ENCODE measurements at places on chromosomes 2 and 18.

- no peak for DNase-seq
Observed at GRCh38 chr2:25337276-25337675, 4.4 kb downstream of the DNMT3A start.

- DNase-seq: no peak
Observed at GRCh38 chr2:20211420-20211819, 13.5 kb downstream of the SDC1 start.

GRCh38 chr2:181253438-181253837 lies 203.7 kb upstream of the ITGA4 start:
- DNase-seq: no peak

DNA sequence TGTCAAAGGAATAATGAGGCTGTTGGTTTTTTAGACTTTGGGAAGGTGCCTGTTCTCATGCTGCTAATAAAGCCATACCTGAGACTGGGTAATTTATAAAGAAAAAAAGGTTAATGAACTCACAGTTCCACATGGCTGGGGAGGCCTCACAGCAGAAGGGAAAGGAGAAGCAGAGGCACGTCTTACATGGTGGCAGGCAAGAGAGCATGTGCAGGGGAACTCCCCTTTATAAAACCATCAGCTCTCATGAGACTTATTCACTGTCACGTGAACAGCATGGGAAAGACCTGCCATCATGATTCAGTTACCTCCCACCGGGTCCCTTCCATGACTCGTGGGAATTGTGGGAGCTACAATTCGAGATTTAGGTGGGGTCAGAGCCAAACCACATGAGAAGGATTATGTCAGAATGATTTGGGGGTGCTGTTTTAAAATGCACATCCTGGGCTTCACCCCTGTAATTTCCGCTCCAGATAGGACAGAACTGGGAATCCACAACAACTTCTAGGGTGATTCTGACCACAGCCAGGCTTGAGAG lies 37.8 kb downstream of the TCF7L1 start:
- DNase-seq: no peak

DNA sequence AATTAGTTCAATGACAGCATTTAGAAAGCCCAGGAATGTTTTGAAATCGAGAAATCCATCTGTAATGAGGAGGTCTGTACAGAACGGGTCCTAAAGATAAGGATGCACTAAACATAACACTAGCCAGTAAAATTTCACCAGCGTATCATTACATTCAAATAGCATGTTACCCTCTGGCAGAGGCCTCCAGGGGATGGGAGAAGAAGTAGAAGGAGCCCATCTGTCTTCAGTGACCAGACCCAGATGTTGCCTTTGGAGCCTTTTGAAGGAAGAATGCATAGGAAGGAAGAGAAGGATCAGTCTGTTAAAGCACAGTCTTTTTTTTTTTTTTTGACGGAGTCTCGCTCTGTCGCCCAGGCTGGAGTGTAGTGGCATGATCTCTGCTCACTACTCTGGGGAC lies 86.1 kb upstream of the BCL2L11 start:
- DNase-seq: no peak

GRCh38 chr2:238320648-238321281 lies 447 bp downstream of the TRAF3IP1 start:
- DNase-seq: no peak

DNA sequence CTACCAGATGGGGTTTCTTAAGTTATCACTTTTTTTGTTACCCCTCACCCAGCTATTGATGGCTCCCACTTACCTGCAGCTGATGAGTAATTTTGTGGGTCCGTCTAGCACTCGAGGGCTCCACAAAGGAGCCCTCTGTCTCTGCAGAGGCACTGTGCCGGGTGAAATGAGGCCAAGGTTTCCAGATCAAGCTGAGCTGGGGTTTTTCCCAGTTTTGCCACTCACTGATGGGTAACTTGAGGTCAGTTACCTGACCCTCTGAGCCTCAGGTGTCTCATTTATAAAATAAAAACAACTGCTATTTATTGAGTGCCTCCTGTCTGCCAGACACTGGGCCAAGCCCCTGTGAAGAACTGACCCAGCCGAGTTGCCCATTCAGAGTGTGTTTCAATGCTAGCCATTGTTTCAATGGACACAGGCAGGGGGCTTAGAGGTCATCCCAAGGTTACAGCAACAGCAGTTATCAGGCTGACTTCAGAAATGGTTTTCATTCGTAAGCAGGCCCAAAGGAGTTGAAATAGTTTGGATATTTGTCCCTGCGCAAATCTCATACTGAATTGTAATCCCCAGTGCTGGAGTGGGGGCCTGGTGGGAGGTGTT lies 192.9 kb downstream of the NCK2 start:
- DNase-seq: no peak

- DNase-seq: no peak
Observed at GRCh38 chr18:31996007-31996406, 22.6 kb upstream of the RNF125 start.

DNA sequence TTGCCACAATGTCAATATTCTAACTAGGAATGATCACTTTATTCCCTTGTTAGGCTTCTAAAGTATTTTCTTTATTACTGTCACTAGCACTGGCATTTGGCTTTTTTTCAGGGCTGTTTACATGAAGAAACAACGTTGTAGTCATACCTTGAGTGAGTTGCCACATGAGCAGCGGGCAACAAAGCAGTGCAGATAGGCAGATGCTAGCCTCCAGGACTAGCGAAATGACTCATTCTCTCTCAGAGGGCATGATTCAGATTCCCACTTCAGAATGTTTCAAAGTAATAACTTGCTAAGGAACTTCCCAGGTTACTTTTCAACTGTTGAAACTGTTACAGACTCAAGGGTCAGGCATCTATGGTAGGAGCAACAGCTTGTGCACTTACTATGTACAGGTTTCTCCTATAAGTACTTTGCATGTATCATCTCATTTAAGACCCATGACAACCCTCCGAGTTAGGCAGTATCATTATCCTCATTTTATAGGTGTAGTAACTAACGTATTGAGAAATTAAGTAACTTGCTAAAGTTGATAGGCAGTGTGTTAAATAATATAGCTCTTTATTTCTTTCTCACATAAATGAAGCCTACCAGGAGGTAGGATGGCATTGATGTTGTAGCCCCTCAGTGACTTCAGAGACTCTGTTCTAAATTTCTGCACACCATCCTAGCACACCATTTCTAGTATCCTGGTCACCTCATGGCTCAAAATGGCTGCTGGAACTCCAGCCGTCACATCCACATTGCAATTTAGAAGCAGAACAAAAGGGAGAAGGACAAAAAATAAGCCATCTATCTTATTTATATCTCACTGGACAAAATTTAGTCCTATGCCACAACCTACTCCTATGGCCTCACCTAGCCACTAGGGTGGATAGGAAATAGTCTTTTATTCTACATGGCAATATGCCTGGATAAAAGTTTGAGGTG lies 83.3 kb downstream of the ICOS start:
- DNase-seq: peak; percentile 33

DNA sequence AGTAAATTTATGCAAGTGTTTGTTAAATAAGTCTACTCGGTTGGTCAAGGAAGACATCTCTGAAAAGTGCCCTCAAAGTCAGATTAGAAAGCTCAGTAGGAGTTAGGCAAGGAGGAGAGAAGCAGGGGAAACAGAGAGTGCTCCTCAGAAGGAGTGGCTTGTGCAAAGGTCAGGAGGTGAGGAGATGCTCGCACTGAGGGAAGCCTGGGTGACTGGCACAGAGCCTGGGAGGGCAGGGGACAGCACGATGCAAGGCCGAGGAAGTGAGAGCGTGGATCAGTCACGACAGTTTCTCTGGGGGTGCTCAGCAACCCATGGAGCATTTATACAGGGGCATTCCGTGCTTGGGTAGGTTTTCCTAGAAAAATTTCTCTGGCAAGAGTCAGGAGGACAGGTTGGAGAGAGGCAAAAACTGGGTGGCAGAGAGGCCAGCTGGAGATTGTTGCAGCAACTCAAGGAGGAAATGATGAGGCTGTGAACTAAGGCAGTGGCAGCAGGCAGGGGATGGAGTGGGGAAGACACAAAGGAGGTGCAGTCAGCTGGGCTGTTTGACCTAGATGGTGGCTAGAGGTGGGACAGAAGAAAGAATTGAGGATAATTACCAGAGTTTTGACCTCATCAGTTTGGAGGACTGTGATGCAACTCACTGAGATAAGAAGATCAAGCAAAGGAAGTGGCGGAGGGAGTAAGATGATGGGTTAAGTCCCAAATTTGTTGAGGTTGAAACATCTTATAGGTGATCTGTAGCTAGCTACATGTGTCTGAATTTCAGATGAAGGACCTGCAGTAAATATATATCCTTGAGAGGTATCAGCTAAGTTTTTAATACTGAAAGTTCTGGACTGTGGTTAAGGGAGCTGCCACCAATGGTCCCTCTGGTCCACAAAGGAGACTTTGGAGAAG lies 52.4 kb downstream of the BCL2 start:
- DNase-seq: no peak

DNA sequence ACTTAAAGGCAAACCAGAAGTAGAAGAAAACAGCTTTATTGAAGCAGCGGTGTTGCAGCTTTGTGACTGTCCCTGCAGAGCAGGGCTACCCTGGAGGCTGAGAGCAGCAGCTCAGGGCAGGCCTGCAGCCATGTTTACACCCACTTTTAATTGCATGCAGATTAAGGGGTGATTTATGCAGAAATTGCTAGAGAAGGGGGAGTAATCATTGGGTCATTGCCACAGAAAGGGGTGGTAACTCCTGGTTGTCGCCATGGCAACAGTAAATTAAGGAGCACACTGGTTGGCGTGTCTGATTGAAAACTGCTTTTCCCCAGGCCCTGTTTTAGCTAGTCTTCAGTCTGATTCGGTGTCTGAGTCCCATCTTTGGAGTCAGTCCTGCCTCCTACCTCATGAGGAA lies 195.4 kb upstream of the HDAC4 start:
- DNase-seq: no peak
